ENCODE measurements at places on chromosomes 6 and 20.

DNA sequence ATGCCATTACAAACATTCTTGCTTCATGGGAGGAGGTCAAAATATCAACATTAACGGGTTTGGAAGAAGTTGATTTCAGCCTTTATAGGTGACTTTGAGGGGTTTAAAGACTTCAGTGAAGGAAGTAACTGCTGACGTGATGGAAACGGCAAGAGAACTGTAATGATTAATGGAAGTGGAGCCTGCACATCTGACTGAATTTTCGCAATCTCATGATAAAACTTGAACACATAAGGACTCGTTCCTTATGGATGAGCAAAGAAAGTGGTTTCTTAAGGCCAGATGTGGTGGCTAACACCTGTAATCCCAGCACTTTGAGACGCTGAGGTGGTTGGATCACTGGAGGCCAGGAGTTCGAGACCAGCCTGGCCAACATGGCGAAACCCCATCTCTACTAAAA, 226.1 kb downstream of the BCAS1 start:
- DNase-seq, result no peak

GRCh38 chr6:51116723-51117122, 298.1 kb downstream of the TFAP2B start:
- no peak for DNase-seq

DNA sequence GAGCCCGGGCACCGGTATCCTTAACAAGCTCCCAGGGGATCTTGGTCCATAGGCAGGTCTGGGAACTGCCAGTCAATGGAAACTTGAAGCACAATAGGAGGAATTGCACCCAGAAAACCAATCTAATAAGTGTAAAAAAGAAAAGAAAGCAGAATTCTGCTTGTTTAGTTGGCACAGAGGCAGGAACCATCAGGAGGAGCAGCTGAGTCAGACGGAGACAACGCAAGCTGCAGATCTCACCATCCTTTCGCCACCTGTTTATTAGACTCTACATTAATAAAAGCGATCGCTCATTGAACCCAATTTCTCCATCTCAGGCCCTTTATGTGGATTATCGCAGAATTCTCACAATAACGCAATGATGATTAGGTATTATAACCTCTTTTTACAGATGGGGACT, 9.8 kb downstream of the ZFP64 start:
- DNase-seq, result no peak

DNA sequence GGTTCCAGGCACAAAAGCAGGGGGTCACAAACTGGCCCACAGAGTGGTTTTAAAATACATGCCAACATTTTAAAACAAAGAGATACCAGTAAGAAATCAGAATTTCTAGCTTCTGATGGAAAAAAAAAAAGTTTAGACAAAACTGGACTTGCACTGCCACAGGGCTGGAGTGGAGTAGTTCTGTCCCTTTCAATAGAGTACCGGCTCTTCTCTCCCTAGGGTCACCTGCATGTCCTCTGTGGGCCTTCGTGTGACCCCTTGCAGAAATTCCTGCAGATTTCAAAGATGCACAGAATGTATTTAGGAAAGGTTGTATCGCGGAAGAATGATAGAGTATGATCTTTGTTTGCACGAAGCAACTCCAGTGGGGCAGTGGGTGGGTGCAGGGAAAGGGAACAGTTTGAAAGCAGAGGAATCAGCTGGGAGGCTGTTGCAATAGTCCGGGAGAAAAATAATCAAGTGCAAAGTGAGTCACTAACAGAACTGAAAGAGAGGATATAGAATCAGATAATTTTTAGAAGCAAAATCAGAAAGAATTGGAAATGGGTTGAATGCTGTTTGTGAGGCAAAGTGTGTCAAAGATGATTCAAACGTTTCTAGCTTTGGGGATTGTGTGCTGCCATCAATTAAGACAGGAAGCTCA, 97.3 kb upstream of the STXBP5 start:
- DNase-seq, result no peak

GRCh38 chr6:166949528-166950442, 6.6 kb downstream of the RNASET2 start:
- DNase-seq, result no peak

- DNase-seq, result no peak
These were observed 8.9 kb downstream of the VSTM2L start for GRCh38 chr20:37911838-37912281.

DNA sequence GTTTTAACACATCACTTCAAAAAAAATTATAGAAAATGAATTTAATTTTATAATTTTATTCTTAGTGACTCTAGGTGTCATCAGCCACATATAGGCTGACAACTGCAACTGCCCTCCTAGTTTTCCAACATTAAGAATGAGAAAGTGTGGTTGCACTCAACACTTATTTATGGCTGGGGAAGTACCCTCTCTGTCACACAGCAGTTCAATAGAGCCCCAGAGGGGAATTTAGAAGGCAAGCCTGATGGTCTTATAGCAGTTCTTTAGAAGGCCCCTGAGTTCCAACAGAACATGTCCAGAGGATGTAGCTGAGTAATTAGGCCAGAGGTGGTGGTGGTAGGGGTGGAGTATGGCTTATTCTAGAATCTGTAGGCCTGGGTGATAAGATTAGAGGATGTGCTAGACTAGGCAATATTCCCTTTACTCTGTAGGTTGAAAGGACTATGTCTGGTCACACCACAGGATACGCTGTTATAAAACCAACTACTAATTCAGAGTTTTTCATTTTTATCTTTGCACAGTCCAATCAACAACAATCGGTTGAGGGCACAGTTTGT, 226.5 kb upstream of the CITED2 start:
- DNase-seq, result peak; percentile 2

DNA sequence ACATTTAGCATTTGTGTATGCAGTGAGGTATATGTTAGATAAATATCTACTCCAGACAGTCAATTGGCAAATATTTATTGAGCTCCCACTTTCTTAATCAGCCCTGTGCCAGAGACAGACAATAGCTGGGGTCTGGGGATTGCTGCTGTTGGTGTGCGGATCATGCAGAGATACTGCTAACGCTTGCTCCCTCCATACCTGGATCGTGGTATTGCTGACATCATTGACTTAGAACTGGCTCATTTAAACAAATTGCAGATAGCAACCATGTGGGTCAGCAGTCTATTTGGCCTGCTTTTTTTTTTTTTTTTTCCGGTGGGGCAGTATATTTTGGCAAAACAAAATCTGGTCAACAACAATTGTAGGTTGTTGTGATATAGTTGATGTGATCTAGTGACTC, 9.5 kb downstream of the ARID1B start:
- DNase-seq, result no peak

DNA sequence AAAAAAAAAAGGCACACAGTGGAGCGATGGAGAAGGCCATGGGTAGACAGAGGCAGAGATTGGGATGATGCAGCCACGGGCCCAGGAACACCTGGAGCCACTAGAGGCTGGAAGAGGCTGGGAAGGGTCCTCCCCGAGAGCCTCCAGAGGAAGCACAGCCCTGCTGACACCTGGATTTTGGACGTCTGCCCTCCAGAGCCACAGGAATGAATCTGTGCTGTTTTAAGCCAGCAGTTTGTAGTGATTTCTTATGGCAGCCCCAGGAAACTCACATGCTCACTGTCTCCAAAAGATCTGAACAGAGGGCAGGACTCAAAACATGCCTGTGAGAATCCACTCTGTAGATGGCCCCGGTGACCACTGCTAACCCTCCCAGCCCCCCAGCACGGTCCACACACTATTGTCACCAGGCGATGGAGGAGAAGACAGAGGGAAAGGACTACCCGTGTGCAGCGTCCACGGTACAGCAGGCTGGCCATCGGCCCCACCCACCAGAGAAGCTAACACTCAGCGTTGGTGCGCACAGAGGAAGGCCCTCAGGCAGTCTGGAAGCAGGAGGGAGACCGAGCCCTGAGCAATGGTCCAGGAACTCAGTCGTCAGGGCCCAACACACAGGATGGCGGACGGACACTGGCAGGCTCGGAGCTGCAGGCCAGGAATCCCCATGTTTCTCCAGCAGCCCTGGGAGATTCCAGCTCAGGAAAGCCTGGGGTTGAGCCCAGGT, 99.7 kb downstream of the BMP7 start:
- no peak for DNase-seq

- DNase-seq, result no peak
These were observed 60.4 kb downstream of the HAO1 start for GRCh38 chr20:7879883-7880282.

DNA sequence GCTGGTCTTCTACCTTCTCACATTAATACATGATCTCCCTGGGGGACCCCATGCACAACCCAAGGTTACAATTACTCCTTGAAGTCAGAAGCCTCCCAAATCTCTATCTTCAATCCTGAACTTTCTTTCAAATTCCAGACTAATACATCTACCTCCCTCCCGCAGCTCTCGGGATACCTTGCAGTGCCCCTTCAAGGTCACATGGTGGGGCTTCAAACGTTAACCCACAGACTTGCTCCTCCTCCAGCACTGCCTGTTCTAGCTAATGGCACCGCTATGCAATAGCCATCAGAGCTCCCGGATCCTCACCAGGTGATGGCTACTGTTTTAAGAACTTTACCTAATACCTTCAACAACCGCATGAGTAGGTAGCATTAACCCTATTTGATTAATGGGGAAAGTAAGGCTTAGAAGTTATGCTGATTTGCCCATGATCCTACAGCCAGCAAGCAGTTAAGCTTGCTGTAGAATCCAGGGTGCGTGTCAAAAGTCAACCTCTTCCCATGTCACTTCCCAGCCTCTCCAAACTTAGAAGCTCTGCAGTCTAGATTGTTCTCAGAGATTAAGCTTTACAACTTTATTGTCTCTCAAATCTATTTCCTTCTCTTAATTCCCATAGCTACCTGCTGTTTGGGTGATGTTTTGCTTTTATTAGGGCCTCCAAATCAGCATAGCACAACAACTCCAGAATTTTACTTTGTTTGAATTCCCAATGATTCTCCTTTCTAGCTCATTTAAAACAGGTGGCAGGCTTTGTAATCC, 44.7 kb downstream of the PLAGL1 start:
- DNase-seq, result no peak

GRCh38 chr6:71523548-71523947, 234.9 kb downstream of the OGFRL1 start:
- DNase-seq, result no peak

GRCh38 chr20:50376179-50376887, 133.8 kb upstream of the PTPN1 start:
- DNase-seq, result no peak
